HFFc6 (cell line): ENCODE measurements at places on chromosomes 4 and X.

DNA sequence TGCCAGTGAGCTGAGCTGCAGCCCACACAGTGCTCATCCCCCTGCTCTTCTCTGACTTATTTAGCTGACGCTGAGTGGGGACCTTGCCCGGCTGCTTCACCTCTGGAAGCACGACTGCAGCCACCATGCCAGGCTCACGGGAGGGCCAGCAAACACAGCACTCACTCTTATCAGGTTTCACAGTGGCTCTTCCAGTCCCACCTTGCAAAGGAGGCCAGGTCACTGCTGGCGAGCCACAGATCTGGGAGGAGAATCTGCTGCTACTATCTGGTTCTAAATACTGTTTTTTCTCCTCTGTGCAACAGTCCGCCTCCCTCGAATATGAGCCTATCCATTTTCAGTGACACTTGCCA, 6.7 kb upstream of the SPON2 start:
- H3K27ac ChIP-seq = no peak overlapping the region
- no peak for DNase-seq
- H3K36me3 ChIP-seq = peaks cover 28% of the 10 kb centered on the region
- H3K27me3 ChIP-seq = no peaks in the 10 kb centered on the region
- H3K4me1 ChIP-seq = peaks cover 32% of the 10 kb centered on the region

- H3K27me3 ChIP-seq = no peaks in the 10 kb centered on the region
- peak overlapping the region; percentile 22; the same call in 1 of the 2 replicates for H3K4me3 ChIP-seq
- no peaks in the 10 kb centered on the region for H3K36me3 ChIP-seq
- H3K4me1 ChIP-seq = peaks cover 48% of the 10 kb centered on the region
- peak; percentile 85 for DNase-seq
Measured at GRCh38 chr4:80173401-80173800, 23.9 kb upstream of the PRDM8 start.

DNA sequence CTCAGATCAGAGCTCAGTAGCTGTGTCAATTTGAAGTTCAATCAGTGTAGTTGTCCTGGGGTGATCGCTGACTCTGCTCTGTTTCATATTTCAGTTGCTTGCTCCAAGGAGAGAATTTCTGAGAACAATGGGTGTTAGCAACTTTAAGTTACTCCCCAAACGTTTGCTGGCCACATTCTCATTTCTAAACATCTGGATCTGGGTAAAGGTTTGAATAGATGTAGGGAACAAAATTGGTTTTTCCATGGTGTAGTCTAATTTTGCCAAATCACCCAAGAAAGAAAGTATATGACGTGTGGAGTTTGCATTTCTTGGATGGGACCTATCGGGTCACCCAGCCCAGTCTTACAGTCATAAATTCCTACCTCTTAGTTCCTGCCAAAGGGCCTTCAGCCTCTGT, 103.7 kb downstream of the AKAP4 start:
- no peak overlapping the region for H3K4me3 ChIP-seq
- no peaks in the 10 kb centered on the region for H3K4me1 ChIP-seq
- H3K27me3 ChIP-seq = no peaks in the 10 kb centered on the region
- H3K27ac ChIP-seq = no peak overlapping the region
- no peaks in the 10 kb centered on the region for H3K36me3 ChIP-seq

DNA sequence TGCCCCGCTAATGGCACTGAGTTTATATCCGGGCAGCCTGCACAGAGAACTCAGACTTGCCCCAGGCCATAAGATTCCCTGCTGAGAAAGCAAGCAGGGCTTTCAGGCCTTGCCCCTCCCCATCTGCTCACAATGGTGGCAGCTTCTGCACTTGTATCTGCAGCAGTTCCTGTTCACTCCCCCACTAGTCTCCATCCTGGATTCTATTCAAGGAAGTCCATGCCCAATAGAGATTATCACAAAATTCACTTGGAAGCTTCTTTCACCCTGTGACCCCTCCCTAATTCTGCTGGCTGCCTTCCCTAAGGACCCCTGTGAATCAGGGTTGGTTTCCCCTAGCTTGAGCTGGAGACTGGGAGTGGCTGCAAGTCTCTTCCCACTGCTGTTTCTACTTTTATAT, 34.5 kb upstream of the UCP1 start:
- no peak for DNase-seq
- H3K27ac ChIP-seq = no peak overlapping the region
- H3K36me3 ChIP-seq = no peaks in the 10 kb centered on the region

- H3K27ac ChIP-seq = no peak overlapping the region
- H3K27me3 ChIP-seq = no peaks in the 10 kb centered on the region
- H3K4me3 ChIP-seq = no peak overlapping the region
- no peaks in the 10 kb centered on the region for H3K4me1 ChIP-seq
- no peak for DNase-seq
Measured at GRCh38 chr4:104344342-104344980, 150.2 kb downstream of the CXXC4 start.

DNA sequence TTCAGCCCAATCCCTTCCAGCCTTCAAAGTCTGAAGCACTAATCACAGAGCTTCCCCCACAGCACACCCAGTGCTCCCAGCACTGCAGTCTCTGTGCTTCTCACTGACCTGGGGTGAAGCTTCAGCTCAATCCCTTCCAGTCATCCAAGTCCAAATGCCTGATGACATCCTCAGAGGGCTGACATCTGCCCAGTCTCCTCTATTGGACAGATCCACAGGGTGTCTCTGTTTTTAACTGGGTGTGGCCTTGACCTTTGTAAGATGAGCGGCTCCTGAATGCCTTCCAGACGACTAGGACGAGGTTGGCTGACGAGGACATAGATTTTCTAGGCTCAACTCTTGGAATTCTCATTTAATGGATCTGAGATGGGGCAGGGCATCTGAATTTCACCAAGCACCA, 7.6 kb upstream of the SLC2A9 start:
- no peak overlapping the region for H3K27ac ChIP-seq
- H3K36me3 ChIP-seq = no peaks in the 10 kb centered on the region
- peaks cover 27% of the 10 kb centered on the region for H3K4me1 ChIP-seq

DNA sequence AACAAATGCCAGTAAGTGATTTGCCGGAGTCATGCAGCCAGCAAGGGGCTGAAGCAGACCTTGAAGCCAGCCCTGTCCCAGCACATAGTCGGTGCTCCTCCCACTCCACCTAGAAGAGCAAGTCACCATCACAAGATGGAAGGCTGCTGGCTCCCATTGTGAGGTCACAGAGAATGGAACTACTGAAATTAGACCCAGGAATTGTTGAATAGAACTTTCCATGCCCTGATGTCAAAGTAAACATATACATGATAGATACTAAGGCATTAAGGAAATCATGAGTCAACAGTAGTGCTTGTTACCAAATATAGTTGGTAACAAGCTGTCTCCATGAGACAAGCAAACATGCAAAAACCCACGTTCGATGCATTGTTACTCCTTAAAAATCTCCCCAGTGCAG, 177.1 kb upstream of the MID1 start:
- no peaks in the 10 kb centered on the region for H3K27me3 ChIP-seq
- H3K4me3 ChIP-seq = no peak overlapping the region
- peaks cover 9% of the 10 kb centered on the region; the same call in 1 of the 2 replicates for H3K4me1 ChIP-seq
- no peak overlapping the region for H3K27ac ChIP-seq

- peaks cover 17% of the 10 kb centered on the region for H3K36me3 ChIP-seq
- H3K4me3 ChIP-seq = no peak overlapping the region
- no peak overlapping the region for H3K27ac ChIP-seq
- no peaks in the 10 kb centered on the region for H3K27me3 ChIP-seq
- no peak for DNase-seq
- H3K4me1 ChIP-seq = peaks cover 60% of the 10 kb centered on the region
Measured at GRCh38 chr4:159414305-159414704, 311.4 kb downstream of the RAPGEF2 start.

DNA sequence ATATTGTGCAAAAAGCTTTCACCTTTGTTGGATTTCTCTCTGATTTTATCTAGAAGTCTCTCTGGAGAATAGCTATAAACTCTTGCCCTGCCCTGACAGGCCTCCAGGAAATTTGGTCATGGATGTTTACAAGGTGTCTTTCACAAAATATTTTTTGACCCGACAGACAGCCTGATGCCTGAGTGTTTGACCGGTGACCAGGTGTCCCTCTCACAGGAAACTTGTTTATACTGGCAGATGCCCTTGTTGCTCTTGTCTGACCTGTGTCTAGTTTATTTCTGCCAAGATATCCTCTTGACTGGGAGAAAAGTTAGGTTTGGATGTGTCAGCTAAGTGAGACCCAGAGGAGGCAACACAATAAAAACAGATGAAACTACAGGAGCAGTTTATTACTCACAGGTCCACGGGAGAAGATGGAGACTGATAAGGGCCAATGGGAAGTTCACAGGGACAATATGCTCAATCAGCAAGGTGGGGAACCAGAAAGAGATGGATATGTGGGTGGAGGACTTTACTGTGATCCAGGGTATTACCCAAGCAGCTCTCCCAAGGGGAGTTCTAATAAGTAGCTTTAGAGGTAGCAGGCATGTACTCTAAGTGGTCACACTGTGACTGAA, 243.3 kb downstream of the ARAP2 start:
- no peak overlapping the region for H3K4me3 ChIP-seq
- DNase-seq = no peak
- no peaks in the 10 kb centered on the region for H3K4me1 ChIP-seq
- H3K36me3 ChIP-seq = no peaks in the 10 kb centered on the region
- no peak overlapping the region for H3K27ac ChIP-seq
- no peaks in the 10 kb centered on the region for H3K27me3 ChIP-seq

GRCh38 chr4:125789023-125789422, 474.3 kb downstream of the FAT4 start:
- H3K4me1 ChIP-seq = no peaks in the 10 kb centered on the region
- no peak for DNase-seq
- H3K36me3 ChIP-seq = no peaks in the 10 kb centered on the region
- no peak overlapping the region for H3K27ac ChIP-seq
- H3K27me3 ChIP-seq = no peaks in the 10 kb centered on the region

GRCh38 chr4:9703391-9703790, 78.0 kb upstream of the DRD5 start:
- peaks cover 2% of the 10 kb centered on the region for H3K27me3 ChIP-seq
- H3K36me3 ChIP-seq = no peaks in the 10 kb centered on the region
- H3K4me1 ChIP-seq = no peaks in the 10 kb centered on the region
- H3K27ac ChIP-seq = no peak overlapping the region
- no peak overlapping the region for H3K4me3 ChIP-seq
- DNase-seq = no peak

DNA sequence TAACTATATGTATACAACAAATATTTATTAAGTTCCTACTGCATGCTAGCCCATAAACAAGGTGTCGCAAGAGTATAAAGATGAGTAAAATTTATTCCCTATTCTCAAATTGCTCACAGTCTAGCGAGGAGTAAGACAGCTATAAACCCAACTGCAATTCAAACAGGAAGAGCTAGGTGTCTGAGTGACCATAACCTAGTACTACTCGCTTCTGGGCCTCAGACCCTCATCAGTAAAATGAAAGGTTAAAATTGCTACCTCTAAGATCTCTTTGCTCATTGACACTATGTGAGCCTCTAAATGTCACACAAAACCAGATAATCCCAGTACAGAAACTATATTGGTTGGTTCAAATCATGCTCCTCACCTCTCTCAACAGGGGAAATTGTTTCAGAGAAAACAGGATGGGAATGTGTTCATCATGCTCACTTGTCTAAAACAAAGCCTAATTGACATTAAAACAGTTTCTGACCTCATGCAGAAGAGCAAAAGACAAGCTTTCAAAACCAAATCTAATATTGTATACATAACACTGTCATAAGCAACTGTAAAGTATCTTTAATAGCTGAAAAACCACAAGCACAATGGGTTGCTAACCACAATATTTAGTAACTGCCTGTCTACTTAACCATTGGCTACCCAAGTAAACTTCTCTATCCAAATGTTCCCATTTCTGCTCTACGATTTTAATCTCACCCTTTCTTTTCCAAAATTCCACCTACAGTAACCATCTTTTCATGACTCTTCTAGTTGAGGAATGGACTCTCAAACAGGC, 264.6 kb upstream of the FMR1 start:
- H3K36me3 ChIP-seq = no peaks in the 10 kb centered on the region
- no peak overlapping the region for H3K27ac ChIP-seq
- H3K27me3 ChIP-seq = no peaks in the 10 kb centered on the region
- H3K4me3 ChIP-seq = no peak overlapping the region

- H3K36me3 ChIP-seq = no peaks in the 10 kb centered on the region
- peak overlapping the region; percentile 14; the same call in 1 of the 2 replicates for H3K4me3 ChIP-seq
- H3K4me1 ChIP-seq = peaks cover 10% of the 10 kb centered on the region
- no peaks in the 10 kb centered on the region; the same call in 1 of the 2 replicates for H3K27me3 ChIP-seq
Measured at GRCh38 chr4:139975830-139976272, 178.1 kb downstream of the MAML3 start.

DNA sequence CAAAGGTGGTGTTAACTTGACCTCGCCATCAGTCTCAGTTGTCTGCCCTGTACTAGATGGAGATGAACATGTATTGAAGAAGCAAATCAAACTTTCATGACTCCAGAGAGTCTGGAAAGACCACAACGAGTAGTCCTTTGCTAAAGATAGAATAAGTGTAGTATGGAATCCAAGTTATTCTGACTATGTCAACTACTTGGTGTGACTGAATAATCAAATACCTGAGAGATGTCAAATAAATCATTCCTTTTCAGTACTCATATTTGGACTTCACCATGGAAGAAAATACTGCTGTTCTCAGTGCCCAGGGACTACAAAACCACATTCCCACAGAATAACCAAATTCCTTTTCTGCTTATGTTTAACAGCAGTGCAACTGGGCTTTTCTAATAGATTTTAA, 161.2 kb upstream of the SPRY1 start:
- no peaks in the 10 kb centered on the region for H3K27me3 ChIP-seq
- H3K36me3 ChIP-seq = peaks cover 8% of the 10 kb centered on the region

GRCh38 chr4:184269879-184270430, 52.3 kb upstream of the ENPP6 start:
- no peaks in the 10 kb centered on the region for H3K36me3 ChIP-seq
- DNase-seq = no peak
- peaks cover under 1% of the 10 kb centered on the region for H3K27me3 ChIP-seq
- peaks cover 66% of the 10 kb centered on the region for H3K4me1 ChIP-seq
- H3K4me3 ChIP-seq = no peak overlapping the region
- 0 out of 2 replicates have a peak overlapping the region, but pooled peaks have one; percentile 46 for H3K27ac ChIP-seq

DNA sequence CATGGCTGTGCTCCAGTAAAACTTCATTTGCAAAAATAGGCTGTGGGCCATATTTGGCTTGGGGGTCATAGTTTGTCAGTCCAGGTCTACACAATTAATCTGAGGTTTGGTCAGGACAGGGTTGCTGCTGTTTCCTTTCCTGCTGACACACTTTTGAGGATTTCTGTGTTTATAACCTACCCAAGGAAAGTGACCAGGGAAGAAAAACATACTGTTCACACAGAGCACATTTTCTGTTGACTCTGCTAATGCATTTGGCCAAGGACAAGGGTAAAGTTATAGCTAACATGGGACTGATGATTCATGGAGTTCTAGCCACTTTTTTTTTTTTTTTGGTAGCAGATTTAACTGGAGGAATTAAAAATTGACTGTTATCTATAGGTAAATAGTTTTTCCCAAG, 43.9 kb upstream of the GEMIN8 start:
- no peak for DNase-seq
- H3K4me1 ChIP-seq = no peaks in the 10 kb centered on the region
- no peaks in the 10 kb centered on the region for H3K27me3 ChIP-seq

GRCh38 chrX:152813206-152813605, 17.4 kb downstream of the CETN2 start:
- no peak for DNase-seq
- H3K4me3 ChIP-seq = peak overlapping the region; percentile 76
- no peak overlapping the region; the same call in 1 of the 2 replicates for H3K27ac ChIP-seq
- peaks cover 2% of the 10 kb centered on the region; the same call in 1 of the 2 replicates for H3K27me3 ChIP-seq

- peaks cover 3% of the 10 kb centered on the region; the same call in 1 of the 2 replicates for H3K27me3 ChIP-seq
- no peak overlapping the region for H3K4me3 ChIP-seq
- H3K4me1 ChIP-seq = 0 out of 2 replicates have a peak, but pooled peaks cover 6% of the 10 kb centered on the region
- H3K36me3 ChIP-seq = no peaks in the 10 kb centered on the region
Measured at GRCh38 chrX:156000361-156000926, 2.9 kb downstream of the IL9R start.
